ENCODE measurements at places on chromosomes 2 and 18.

DNA sequence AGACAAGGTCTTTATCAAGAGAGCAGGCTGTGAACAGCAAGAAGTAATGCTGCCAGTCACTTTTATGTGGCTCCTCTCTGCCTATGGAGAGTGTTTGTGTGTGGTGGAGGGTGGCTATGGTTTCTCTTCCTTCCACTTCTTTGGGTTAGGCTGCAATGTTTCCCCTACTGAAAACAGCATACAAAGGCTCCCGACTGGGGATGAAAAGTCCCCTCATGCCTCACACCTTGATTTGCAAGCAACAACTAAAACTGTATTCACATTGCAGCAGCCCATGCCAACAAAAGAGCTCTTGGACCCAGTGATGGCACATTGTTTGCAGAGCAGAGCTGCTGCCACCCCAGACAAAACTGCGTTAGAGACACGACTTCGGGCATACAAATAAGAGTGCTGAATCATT lies 301.6 kb downstream of the SLC8A1 start:
- no peak for DNase-seq

GRCh38 chr2:20179755-20180594 lies 45.0 kb downstream of the SDC1 start:
- no peak for DNase-seq

DNA sequence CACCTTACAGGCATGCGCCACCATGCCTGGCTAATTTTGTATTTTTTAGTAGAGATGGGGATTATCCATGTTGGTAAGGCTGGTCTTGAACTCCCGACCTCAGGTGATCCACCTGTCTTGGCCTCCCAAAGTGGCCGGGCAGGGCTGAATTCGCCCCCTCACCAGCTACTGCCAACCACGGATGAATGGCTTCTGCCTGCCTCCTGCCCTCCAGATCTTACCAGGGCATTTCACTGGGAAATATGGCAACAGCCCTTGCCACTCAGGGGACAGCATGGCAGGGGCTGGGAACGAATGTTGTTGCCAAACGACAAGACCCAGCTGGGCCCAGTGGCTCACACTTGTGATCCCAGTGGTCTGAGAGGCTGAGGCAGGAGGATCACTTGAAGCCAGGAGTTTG lies 1.8 kb upstream of the ALPP start:
- DNase-seq = no peak

DNA sequence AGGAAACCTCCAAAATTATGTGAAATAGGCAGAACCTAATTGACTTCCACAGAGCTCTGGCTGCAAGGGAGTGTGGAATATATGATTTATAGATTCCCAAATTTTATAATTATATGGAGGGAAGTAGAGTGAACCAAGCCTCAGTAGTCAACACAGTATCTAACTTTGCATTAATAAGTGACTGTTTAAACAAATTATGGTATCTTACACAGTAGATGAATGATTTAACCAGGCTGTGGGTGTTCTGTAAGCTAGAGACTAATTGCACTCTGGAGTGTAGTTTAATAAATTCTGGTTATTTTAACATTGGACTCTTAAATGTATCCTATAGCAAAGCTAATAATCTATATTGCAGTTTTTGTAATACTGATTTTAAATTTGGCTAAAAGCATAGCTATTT lies 183.5 kb downstream of the KIAA1328 start:
- no peak for DNase-seq

Measured in activated B cell treated with CpG ODN at 0.5 μM for 24 hours (primary cell).